ENCODE measurements at places on chromosomes 16 and 17.

GRCh38 chr16:74778646-74779045 is 4.0 kb upstream of the FA2H start:
- H3K4me3 ChIP-seq: no peak overlapping the region
- no peak for DNase-seq
- peaks cover 2% of the 10 kb centered on the region for H3K27me3 ChIP-seq

DNA sequence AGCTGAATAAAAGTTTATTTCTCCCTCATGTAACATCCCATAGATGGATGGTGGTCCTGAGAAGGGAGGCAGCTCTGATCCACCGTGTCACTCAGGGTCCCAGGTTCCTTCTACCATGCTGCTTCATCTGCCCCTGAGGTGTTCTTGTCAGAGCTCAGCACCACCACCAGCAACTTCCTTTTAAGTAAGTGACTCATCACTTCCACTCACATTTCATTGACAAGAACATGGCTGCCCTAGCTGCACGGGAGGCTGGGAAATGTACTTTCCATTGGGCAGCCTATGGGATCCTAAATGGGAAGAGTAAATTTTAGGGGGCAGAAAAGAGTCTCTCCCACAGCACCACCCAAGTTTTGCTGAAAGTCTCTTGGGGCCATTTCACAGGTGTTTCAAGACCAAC is 134.7 kb downstream of the USP31 start:
- no peaks in the 10 kb centered on the region for H3K27me3 ChIP-seq
- no peak overlapping the region for H3K4me3 ChIP-seq
- no peaks in the 10 kb centered on the region for H3K36me3 ChIP-seq
- DNase-seq: no peak
- no peaks in the 10 kb centered on the region for H3K4me1 ChIP-seq
- no peak overlapping the region for H3K27ac ChIP-seq

DNA sequence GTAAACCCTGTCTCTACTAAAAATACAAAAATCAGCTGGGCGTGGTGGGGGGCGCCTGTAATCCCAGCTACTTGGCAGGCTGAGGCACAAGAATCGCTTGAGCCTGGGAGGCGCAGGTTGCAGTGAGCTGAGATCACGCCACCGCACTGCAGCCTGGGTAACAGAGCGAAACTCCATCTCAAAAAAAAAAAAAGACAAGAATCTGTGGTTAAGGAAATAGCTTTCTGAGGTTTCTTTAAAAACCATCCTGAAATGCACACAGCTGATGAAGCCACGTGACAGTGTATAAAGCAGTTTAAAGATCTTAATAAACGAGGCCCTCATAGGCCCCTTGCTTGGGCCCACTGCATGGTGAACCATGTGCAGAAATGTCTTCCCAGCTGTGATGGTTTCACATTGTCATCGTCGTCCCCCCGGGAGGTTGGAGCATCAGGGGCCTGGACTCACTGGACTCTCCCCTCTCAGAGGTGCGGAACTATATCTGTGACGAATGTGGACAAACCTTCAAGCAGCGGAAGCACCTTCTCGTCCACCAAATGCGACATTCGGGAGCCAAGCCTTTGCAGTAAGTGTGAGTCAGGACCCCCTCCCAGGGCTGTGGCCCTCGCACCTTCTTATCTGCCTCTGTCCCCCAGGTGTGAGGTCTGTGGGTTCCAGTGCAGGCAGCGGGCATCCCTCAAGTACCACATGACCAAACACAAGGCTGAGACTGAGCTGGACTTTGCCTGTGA is 16.2 kb downstream of the ZNF276 start:
- H3K27ac ChIP-seq: no peak overlapping the region
- no peaks in the 10 kb centered on the region for H3K27me3 ChIP-seq
- no peak for DNase-seq

GRCh38 chr16:89909777-89910716 is 8.6 kb upstream of the MC1R start:
- peaks cover 79% of the 10 kb centered on the region for H3K36me3 ChIP-seq
- H3K4me3 ChIP-seq: no peak overlapping the region
- H3K27ac ChIP-seq: no peak overlapping the region
- no peaks in the 10 kb centered on the region for H3K27me3 ChIP-seq
- peak; percentile 85 for DNase-seq

DNA sequence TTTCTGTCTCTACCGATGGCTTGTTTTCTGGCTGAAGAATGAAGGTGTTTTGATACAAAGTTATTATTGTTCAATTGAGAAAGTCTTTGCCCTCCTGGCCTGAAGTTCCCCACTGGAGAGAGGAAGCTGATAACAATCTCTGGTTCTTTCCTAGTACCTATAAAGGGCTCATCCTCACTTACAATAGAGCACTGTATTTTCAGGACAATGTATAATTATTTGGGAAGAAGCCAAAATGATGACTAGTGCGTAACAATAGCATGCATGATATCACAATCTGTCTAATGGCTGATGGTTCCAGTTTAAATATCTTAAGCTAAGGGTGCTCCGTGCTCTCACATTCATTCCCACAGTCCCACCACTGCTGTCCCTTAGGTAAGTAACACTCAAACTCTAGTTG is 230.7 kb downstream of the IRX3 start:
- no peak for DNase-seq
- no peaks in the 10 kb centered on the region for H3K27me3 ChIP-seq
- H3K4me3 ChIP-seq: no peak overlapping the region
- no peaks in the 10 kb centered on the region for H3K4me1 ChIP-seq
- H3K36me3 ChIP-seq: no peaks in the 10 kb centered on the region
- no peak overlapping the region for H3K27ac ChIP-seq

- DNase-seq: peak; percentile 51
- peak overlapping the region; percentile 35 for H3K4me3 ChIP-seq
- H3K36me3 ChIP-seq: no peaks in the 10 kb centered on the region
These were observed 25.5 kb downstream of the COPZ2 start for GRCh38 chr17:48012151-48012520.

DNA sequence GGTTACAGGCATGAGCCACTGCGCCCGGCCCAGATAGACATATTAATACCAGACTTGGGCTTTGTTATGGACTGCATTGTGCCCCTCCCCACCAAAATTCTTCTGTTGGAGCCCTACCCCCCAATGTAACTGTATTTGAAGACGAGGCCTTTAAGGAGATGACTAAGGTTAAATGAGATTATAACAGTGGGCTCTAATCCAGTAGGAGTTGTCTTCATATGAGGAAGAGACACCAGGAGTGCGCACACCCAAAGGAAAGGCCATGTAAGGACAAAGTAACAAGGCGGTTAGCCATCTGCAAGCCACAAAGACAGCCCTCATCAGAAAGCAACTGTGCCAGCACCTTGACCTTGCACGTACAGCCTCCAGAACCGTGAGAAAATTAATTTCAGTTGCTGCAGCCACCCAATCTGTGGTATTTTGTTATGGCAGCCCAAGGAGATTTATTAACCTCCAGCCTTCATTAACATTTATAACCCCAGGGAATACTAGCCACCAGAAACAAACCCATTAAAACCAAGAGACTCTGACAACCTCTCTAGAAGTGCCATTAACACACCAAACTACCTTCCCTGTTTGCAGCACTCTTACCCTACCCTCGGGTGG is 107.6 kb downstream of the TTC19 start:
- no peak for DNase-seq
- H3K4me3 ChIP-seq: no peak overlapping the region
- H3K4me1 ChIP-seq: no peaks in the 10 kb centered on the region
- peaks cover 2% of the 10 kb centered on the region for H3K36me3 ChIP-seq
- no peaks in the 10 kb centered on the region for H3K27me3 ChIP-seq

- H3K27ac ChIP-seq: no peak overlapping the region
- DNase-seq: no peak
- no peak overlapping the region for H3K4me3 ChIP-seq
- no peaks in the 10 kb centered on the region for H3K27me3 ChIP-seq
- peaks cover 43% of the 10 kb centered on the region for H3K36me3 ChIP-seq
These were observed 11.1 kb downstream of the HROB start for GRCh38 chr17:44152875-44153274.

DNA sequence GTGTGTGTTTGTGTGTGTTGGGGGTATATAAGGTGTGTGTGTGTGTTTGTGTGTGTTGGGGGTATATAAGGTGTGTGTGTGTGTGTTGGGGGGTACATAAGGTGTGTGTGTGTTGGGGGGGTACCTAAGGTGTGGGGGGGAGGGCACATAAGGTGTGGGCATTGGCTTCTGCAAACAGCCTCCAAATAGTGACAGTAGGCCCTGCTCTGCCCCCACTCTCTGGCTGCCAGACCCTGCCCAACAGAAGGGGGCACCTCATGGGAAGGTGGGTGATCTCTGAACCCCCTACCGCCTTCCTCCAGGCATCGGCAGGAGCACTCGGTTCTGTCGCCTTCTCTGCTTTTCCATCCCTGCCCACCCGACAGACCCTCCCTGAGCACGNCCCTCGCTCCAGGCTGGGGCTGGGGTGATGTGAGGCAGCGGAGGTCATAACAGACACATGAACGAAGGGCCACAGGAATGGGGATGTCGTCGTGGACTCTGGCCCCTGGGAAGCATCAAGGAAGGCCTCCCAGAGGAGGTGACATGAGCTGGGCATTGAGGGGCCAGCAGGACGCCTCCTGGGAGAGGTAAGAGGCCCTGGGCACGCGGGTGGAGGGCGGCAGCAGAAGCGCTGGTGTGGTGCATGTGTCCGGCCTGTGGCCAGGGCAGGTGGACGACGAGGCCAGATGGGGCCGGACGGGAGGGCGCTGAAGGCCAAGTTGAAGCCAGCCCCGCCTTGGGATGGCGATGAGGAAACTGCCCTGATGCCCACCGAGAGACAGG is 136.6 kb upstream of the RPH3AL start:
- H3K27me3 ChIP-seq: peaks cover 14% of the 10 kb centered on the region
- no peak overlapping the region for H3K4me3 ChIP-seq
- DNase-seq: no peak
- peaks cover 7% of the 10 kb centered on the region for H3K4me1 ChIP-seq
- no peaks in the 10 kb centered on the region for H3K36me3 ChIP-seq

- no peaks in the 10 kb centered on the region for H3K36me3 ChIP-seq
- H3K27ac ChIP-seq: no peak overlapping the region
- DNase-seq: no peak
- H3K27me3 ChIP-seq: peaks cover 5% of the 10 kb centered on the region
- H3K4me3 ChIP-seq: no peak overlapping the region
These were observed 635 bp upstream of the FA2H start for GRCh38 chr16:74775255-74775654.

GRCh38 chr17:44940317-44940716 is 7.3 kb downstream of the KIF18B start:
- H3K36me3 ChIP-seq: peaks cover 12% of the 10 kb centered on the region
- peak; percentile 52 for DNase-seq
- H3K27ac ChIP-seq: no peak overlapping the region
- no peaks in the 10 kb centered on the region for H3K27me3 ChIP-seq

GRCh38 chr17:78568494-78569115 is 8.6 kb downstream of the DNAH17 start:
- no peak overlapping the region for H3K4me3 ChIP-seq
- no peaks in the 10 kb centered on the region for H3K27me3 ChIP-seq

DNA sequence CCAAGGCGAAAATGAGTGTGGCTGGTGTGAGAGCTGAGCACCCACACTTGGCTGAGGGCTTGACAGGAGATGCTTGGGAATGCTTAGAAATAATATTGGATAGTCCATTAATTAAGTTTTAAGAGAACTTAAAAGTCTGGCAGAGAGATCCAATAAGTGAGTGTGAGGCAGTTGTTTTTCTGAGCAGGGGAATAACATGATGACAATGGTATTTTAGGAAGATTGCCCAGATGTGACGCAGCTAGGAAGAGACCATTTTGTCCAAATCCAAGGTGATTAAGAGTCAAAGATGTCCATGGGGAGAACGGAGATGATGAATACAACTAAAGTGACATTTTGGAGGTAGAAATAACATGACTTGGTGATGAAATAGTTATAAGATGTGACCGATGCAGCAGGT is 102.8 kb upstream of the AXIN2 start:
- H3K4me1 ChIP-seq: no peaks in the 10 kb centered on the region
- H3K36me3 ChIP-seq: no peaks in the 10 kb centered on the region
- no peak for DNase-seq
- no peaks in the 10 kb centered on the region for H3K27me3 ChIP-seq
- no peak overlapping the region for H3K27ac ChIP-seq

DNA sequence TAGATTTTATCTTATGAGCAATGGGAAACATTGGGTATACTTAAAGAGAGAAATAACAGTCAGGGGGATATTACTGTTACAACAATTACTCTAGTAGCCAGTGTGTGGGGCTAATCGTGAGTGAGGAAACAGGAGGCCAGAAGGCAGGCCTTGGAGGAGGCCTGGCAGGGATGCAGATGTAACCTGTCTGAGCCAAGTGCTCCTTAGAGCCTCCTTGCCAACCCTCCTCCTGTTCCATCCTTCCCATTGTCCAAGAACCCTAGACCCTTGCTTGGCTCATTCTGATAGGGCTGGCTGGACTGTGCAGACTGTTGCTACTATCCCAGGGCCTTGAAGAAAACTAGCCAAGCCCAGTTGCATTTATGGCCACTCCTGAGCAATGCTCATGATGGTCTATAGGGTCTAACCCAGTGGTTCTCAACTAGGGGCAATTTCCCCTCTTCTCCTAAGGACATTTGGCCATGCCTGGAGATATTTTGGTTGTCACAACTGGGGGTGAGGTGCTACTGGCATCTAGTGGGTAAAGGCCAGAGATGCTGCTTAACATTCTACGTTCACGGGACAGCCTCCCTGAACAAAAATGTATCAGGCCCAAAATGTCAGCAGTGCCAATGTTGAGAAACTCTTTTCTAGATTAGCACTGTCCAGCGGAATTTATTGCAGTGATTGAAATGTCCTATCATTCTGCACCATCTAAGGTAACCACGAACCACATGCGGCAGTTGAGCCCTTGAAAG is 24.4 kb upstream of the WSCD1 start:
- H3K4me3 ChIP-seq: no peak overlapping the region
- H3K27me3 ChIP-seq: no peaks in the 10 kb centered on the region
- DNase-seq: no peak
- H3K27ac ChIP-seq: no peak overlapping the region

DNA sequence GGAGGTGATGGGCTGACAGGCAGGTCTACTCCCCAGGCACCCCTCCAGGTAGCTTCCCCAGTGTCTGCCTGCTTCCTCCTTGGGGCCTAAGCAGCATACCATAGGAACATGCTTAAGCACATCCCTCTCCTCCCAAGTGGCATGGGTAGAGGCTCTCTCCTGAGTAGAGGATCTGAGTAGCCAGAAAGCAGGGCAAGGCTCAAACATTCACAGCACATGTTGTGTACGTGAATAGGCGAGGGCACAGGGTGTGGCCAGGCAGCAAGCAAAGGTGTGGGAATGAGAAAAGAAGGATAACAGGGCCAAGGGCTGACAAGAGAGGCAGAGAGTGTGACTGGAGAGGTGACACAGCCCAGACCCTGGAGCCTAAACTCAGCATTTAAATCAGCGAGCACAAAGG is 29.7 kb upstream of the GFOD2 start:
- no peak for DNase-seq
- no peak overlapping the region for H3K27ac ChIP-seq
- H3K27me3 ChIP-seq: no peaks in the 10 kb centered on the region
- no peak overlapping the region for H3K4me3 ChIP-seq

GRCh38 chr17:2051933-2052559 is 2.9 kb upstream of the HIC1 start:
- H3K27me3 ChIP-seq: peaks cover 47% of the 10 kb centered on the region
- DNase-seq: no peak
- H3K27ac ChIP-seq: no peak overlapping the region
- no peak overlapping the region for H3K4me3 ChIP-seq
